ENCODE measurements at places on chromosomes 6 and 20.

- DNase-seq, result no peak
These were observed 28.2 kb downstream of the NDRG3 start for GRCh38 chr20:36717657-36718056.

DNA sequence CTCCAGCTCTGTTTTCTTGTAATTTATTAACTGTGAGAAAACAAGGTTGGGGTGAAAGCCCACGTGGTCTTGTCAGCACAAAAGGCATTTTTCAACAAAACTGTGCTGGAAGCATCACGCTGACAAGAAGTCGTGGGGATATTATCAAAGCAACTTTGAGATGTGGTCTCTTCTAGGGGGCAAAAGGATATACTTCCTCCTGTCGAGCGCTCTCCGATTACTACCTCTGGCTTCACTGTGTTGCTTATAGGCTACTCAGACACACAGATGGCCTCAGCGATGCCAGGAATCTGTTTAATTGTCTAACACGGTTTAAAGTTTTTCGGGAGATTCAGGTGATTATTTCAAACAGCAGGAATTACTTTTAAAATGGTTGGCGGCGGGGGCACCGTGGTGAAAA is 275.9 kb upstream of the SOX4 start:
- no peak for DNase-seq

GRCh38 chr6:30175765-30176164 is 12.4 kb downstream of the TRIM15 start:
- DNase-seq, result no peak

GRCh38 chr20:32523613-32524213 is 61.4 kb downstream of the NOL4L start:
- DNase-seq, result no peak

DNA sequence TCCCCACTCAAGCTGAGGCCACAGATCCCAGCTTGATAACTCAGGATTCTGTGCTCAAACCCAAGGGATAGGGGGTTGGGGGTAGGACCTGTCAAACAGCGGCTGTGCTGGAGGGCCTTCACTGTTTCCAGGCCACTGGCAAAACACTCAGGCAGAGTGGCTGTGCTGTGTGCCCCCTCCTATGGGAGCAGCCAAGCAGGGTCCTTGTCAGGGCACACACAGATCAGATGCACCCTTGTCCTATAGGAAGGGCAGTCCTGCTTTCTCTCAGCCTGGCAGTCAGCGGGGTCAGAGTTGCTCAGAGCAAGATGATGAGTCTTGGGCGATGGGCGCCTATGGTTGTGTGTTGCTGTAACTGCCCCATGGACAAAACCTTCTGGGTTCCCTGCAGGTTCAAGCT is 554.8 kb downstream of the TBC1D32 start:
- no peak for DNase-seq

DNA sequence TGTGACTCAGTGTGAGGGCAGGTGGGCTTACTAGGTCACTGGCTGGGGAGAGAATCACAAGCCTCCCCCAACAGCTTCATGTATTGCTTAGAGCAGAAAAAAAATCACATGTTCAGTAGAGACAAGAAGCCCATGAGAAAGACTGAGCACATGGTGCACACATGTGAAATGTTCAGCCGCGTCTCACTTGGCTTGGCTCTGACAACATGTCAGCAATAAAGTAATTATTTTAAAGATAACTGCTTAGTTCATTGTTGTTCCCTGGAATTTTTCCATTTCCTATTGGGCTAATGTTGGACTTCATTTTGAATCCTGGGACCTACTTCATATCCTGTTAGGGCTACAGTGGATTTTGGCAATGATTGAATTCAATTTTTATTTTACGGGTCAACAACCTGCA is 222.6 kb downstream of the C6orf118 start:
- no peak for DNase-seq

DNA sequence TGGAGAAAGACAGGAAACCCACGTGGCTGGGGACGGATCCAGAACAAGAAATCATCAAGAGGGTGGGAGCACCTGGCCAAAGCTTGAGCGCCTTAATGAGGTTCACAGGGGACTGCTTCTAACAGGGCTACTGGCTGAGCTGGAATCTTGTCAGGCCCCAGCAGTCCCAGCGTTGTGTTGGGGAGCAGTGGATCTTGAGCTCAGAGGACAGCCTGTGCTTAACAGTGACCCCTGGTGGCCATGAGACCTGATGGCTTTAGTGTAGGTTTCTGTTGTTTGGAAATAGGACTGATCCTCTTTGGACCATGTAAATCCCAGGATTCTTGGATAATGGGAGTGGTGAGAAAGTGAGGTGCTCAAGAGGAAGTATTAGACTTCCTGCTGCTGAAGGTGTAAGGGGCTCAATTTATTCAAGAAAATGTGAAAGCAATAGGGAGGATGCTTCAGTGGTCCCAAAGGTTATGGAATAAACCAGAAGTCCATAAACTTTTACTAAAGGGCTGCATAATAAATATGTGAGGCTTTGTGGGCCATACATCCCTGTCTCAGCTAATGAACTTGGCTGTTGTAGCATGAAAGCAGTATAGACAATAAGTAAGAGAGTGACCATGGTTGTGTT is 216.2 kb downstream of the NFATC2 start:
- peak; percentile 80 for DNase-seq

GRCh38 chr6:48664826-48665225 is 553.8 kb upstream of the PTCHD4 start:
- peak; percentile 28 for DNase-seq

GRCh38 chr20:931401-931800 is 15.3 kb upstream of the ANGPT4 start:
- DNase-seq, result no peak

GRCh38 chr6:106370639-106371038 is 10.1 kb downstream of the CRYBG1 start:
- no peak for DNase-seq

- DNase-seq, result no peak
These were observed 19.8 kb upstream of the C6orf62 start for GRCh38 chr6:24738741-24739140.

DNA sequence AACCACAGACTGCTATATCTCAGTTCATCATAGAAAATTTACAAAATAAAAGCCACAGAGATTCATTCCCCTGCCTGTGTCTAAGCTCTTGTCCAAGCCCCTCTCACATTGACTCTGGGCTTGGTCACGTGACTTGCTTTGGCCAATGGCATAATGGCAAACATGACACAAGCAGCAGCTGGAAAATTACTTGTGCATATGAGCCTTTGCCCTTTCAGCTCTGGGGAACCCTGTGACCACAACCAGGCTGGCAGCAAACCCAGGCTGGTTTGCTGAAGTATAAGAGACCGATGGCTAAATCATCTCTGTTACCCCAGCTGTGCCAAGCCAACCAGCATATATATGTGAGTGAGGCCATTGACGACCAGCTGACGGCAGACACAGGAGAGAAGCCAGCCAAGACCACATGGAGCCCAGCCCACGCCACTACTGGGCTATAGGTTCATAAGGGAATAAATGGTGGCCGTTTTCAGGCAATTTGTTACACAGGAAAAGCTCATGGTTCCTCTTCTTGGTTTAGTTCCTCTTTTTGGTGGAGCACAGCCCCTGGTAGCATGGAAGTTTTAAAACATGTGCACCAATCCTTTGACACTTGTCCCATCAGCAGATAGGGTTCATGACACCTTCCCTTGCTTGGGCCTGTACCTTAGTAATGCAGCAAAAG is 31.8 kb upstream of the RSPO4 start:
- no peak for DNase-seq

DNA sequence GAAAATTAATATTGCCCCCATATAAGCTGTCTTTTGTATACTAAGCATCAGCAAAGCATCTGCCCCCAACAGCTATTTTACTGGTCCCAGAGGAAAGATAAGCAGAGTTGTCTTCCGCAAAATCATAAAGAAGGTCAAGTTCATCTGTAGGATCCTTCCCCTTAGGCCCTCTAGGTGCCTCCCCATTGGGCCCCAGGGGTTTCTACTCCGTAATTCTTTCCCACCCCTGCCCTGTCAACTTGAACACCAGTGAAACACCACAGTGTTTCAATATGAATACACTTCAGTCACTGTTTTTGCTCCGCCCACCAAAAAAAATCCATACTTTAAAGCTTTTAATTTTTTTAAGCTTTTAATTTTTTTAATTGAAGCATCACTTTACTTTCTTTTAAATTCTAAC is 159.2 kb downstream of the ATXN1 start:
- DNase-seq, result no peak

GRCh38 chr6:41278699-41279405 is 7.6 kb downstream of the TREM1 start:
- peak; percentile 63 for DNase-seq

- DNase-seq, result no peak
These were observed 2.5 kb upstream of the IGF2R start for GRCh38 chr6:159966339-159966738.

- DNase-seq, result peak; percentile 20
These were observed 107.4 kb downstream of the SULF2 start for GRCh38 chr20:47677635-47678453.

DNA sequence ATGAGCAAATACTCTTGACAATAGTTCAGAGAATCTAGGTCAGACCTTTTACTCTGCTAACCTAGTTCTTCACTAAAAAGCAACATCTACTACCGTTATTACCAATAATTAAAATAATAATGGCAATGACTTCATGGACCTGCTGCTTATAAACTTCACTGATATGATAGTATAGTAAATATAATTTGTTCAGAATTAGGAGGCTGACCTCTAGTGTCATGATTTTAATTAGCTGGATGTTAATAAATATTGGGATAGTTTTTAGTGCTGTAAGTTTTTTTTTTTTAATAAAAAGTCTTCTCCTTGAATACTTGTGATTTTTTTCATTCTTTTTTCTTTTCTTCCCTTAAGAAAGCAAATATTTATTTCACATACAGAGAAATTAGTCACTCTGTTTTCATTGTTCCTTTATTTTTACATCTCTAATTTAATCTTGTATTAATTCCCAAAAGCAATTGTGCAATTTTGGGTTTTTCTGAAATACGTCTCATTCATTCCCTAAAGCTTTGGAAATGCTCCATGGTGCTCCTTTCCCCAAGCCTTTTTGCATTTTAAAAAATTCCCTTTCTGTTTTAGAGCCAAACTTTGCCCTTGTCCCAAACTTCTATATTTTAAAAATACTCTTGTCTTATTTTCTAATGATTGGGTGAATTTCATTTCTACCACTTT is 46.6 kb upstream of the UST start:
- DNase-seq, result peak; percentile 25

- DNase-seq, result no peak
These were observed 7.4 kb downstream of the PCK1 start for GRCh38 chr20:57568088-57568896.

GRCh38 chr6:23243854-23244253 is 674.5 kb downstream of the HDGFL1 start:
- no peak for DNase-seq

DNA sequence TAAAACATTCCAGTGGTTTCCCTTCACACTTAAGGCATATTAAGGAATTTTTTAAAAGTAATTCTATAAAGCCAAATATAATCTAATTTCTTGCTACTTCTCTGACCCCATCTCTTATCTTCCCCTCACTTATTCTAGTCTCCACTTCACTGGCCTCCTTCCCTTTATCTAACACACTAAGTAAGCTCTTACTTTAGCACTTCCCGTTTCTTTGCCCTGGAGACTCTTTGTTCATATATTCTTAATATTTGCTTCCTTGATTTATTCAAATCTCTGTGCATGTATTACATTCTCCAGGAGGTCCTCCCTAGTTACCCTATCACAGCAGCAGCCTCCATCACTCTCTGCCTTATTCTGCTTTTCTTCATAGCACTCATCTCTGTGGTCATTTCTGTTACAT is 20.3 kb downstream of the GTPBP2 start:
- no peak for DNase-seq

DNA sequence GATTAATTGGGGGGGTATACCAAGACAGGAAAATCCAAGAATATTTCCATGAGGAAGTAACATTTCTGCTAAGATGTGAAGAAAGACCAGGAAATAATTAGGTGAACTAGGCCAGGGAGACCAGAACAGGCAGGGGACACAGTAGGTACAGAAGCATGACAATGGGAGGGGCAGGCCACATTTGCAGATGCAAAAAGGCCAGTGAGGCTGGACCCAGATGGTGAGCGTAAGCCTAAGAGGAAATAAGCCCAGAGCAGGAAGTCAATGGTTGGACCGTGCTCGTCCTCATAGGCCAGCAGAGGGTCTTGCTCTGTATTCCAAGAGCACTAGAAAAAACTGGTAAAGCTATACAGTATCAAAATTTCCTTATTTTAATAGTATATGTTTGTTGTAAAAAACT is 9.4 kb downstream of the CEP162 start:
- DNase-seq, result no peak

DNA sequence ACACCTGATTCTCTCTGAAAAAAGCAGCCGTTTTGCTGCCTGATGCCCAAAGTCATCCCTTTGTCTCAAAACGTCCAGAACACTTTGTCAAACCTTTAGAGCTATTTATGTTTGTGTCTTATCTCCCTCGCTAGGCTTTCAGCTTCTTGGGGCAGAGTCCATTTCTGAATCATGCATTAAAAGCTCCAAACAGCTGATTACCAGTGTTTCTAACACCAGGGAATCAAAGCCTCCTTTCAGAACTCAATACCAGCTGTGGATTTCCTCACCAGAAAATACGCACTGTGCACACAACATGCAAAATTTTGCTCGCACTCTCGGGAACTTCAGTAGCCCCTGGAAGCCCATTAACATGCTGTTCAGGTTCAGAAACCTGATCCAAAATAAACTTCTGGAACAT is 333.3 kb downstream of the HACE1 start:
- no peak for DNase-seq

DNA sequence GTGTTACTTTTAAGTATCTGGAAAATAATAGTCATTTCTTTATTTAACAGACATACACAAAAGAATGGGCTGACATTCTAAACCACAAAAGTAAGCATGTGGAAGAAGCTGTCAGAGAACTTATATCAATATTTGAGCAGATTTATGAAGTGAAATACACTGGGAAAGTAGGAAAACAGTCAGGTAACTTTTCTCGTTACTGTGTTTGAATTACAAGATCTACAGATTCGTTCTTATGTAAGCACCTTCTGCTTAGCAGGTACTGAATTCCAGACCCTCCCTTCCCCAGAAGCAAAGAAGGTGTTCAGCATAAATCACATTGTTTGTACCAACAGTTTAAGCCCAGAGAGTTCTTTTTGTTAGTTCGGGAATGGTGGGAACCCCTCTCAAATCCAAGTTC is 88.0 kb downstream of the DNAH8 start:
- DNase-seq, result no peak

DNA sequence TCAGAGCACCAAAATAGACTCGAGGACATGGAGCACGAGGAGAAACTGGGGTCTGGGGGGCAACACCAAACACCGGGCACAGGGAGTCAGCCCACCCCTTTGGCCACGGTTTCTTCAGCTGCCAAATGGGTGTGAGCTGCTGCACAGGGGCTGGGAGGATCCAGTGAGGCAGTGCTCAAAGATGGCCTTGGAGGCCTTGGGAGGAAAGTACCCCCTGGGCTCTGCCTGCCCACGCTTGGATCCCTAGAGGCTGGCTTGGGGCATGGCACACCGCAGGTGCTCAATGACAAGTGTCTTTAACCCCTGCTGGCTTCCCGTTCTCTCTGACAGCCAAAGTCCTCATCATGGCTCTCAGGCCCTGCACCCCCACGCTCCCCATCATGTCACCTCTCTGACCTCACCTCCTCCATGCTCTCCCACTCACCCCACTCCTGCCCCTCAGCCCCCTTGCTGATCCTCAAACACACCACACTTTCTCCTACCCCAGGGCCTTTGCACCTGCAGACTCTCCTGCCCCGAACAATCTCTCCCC is 190.3 kb downstream of the ANKRD60 start:
- DNase-seq, result no peak

- no peak for DNase-seq
These were observed 23.9 kb downstream of the RAET1L start for GRCh38 chr6:150001295-150002008.

- DNase-seq, result no peak
These were observed 30.7 kb downstream of the MGME1 start for GRCh38 chr20:17999566-17999965.

- DNase-seq, result no peak
These were observed 109.5 kb downstream of the MYLK4 start for GRCh38 chr6:2641044-2641725.

Measured in iris pigment epithelial cell (primary cell).